GF-D8 (cell line): ENCODE measurements at places on chromosomes 4 and X.
A peak's percentile ranks its signal among the peaks of the same experiment; 100 is the strongest.

GRCh38 chr4:168880811-168881595 is 129.1 kb downstream of the CBR4 start:
- peak; percentile 75 for DNase-seq

GRCh38 chr4:19256823-19257222 is 994.9 kb upstream of the SLIT2 start:
- no peak for DNase-seq

GRCh38 chr4:56118055-56118454 is 169.3 kb downstream of the CEP135 start:
- DNase-seq = no peak

DNA sequence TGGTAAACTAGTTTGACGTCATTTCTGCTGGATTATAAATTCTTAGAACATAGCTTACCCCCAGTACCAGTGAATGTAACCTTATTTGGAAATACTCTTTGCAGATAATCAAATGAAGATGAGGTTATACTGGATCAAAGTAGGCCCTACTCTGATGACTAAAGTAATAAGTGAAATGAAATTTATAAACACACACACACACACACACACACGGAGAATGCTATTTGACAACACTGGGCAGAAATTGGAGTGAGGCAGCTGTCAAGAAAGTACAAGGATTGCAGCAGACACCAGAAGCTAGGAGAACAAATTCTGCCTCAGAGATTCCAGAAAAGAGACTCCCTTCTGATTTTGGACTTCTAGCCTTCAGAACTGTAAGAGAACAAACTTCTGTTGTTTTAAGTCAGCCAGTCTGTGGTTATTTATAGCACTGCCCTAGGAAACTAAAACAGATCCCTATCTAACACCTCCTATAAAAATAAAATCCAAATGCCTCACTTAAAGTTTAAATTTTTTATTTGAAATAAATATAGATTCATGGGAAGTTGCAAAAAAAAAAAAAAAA is 448.6 kb downstream of the PCDH18 start:
- DNase-seq = no peak

- DNase-seq = no peak
Measured at GRCh38 chr4:74314944-74315343, 6.7 kb downstream of the EPGN start.

- no peak for DNase-seq
Measured at GRCh38 chr4:145501051-145501660, 19.5 kb downstream of the SMAD1 start.

- no peak for DNase-seq
Measured at GRCh38 chr4:159337041-159337440, 234.2 kb downstream of the RAPGEF2 start.

GRCh38 chr4:6566391-6567190 is 8.4 kb upstream of the MAN2B2 start:
- DNase-seq = no peak

DNA sequence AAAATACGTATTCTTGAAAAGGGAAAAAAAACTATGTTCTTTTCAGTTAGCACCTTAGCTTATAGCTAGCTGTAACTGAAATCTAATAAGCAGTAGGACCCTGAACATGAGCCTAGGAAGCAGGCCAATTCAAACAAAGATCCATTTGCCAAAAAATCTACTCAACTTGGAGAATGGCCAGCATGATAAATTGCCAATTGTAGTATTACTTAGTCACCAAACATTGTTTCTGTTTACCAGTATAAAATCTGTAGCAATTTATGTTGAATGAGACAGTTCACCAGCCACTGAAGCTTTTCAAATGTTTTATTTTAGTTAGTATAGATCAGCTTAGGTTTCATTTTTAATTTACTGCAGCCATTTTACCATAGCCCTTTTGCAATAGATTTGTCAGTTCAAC is 323.6 kb upstream of the DIPK2B start:
- DNase-seq = no peak

GRCh38 chr4:2930135-2930757 is 33.0 kb downstream of the NOP14 start:
- DNase-seq = no peak

DNA sequence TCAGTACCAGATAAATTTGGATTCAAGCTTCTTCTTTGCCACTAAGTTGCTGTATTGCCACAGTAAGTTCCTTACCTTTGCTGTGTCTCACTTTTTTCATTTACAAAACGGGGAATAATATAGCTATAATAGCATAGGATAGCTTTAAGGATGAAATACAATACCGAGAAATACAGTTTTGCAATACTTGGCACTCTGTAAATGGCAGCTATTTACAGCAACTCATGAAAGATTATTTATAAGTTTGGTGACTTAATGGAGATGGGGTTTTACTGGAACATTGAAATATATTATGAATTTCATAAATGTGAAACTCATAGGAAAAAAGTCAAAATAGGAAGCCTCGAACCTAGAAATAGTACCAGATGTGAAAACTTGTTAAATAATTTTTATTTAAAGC is 27.6 kb downstream of the ANXA10 start:
- DNase-seq = no peak

- DNase-seq = no peak
Measured at GRCh38 chrX:147846676-147847075, 65.0 kb upstream of the FMR1 start.

GRCh38 chr4:139142980-139143379 is 34.0 kb downstream of the ELF2 start:
- DNase-seq = no peak

GRCh38 chrX:120781403-120781802 is 94.3 kb downstream of the CT47B1 start:
- DNase-seq = no peak

DNA sequence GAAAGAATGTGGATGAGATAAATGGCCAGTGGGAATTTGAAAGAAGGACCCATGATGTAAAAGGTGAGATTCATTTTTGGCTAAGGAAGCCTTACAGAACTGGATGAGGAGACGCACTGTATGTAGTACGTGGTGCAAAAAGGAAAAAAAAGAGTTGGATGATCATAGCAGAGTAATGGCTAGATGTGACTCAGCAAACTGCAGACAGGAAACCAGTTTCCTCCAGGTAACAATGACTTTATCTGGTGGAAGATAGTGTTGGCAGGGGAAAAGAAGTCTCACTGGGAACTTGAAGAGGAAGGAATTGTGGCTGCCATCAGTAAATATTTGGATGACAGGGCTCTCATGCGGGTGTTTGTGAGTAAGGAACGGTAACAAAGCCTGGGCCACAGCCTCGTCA is 243.2 kb downstream of the CPE start:
- no peak for DNase-seq

DNA sequence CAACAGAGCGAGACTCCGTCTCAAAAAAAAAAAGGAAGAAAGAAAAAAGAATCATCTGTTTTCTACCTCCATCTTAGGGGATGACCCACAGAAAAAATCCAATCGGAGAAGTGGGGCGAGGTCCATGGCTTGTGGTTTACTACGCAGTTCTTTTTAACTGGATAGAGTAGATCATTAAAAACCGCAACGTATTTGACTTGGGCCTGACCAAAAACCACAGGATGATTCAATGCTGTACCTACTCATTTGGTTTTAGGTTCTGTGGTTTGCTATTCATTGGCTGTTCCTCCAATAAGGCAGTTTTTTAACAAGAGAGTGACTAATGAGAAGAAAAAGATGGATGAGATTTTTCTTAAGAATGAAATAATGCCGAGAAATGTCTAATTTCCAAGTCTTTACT is 83.7 kb downstream of the FREM3 start:
- DNase-seq = no peak

DNA sequence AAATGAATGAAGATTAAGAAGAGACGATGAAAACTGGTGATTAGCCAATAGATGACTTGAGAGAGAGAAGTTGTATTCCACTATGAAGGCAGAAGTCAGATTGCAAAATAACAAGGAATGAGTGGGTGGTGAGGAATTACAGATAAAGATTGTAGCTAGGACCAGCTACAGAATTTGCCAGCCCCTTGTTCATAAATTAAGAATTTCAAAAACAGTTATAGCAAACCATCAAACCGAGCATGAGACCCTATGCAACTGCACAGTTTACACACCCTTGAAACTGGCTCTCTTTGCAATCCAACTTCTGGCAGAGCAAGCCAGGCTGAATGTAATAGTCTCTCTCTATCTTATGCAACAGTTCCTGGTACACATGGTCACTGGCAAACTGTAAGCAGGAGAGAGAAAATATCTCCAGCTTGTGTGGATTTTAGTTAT is 35.2 kb downstream of the STAP1 start:
- peak; percentile 20 for DNase-seq

GRCh38 chr4:148366251-148366650 is 76.0 kb downstream of the NR3C2 start:
- DNase-seq = no peak

DNA sequence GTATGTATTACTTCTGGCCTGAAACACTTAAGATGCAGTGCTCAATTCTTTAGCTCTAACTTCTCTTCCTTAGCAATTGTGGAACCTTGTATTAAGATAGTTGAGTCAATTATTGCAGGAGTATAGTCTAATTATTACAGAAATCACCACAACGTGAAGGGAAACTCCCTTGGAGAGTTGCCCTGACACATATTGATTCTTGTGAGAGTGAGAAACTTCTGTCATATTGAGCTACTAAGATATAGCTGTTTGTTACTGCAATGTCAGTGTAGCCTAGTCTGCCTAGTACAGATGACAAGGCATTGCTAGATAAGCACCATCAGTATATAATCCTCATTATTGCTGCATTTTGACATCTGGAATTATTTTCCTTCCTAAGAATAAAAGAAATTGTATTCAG is 82.7 kb upstream of the TEX13C start:
- no peak for DNase-seq

DNA sequence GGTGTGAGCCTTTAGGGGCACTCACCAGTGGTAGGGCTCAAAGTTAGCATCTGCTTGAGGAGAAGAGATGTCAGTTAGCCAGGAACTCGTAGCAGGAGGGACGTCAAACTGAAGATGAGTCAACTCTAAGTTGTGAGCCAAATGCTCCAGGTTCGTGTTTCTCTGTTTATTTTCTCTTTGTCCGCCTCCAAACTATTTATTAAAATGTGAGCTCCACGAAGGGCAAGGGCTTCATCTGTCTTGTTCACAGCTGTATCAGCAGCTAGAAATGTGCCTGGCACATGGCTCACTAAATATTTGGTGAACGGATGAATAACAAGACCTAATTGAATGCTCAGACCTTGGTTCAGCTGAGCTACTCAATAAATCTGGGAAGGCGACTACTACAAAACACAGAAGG is 248.9 kb downstream of the BCOR start:
- DNase-seq = no peak

- DNase-seq = no peak
Measured at GRCh38 chr4:168609369-168609768, 112.5 kb downstream of the PALLD start.

GRCh38 chrX:96407072-96407471 is 277.6 kb upstream of the DIAPH2 start:
- no peak for DNase-seq

DNA sequence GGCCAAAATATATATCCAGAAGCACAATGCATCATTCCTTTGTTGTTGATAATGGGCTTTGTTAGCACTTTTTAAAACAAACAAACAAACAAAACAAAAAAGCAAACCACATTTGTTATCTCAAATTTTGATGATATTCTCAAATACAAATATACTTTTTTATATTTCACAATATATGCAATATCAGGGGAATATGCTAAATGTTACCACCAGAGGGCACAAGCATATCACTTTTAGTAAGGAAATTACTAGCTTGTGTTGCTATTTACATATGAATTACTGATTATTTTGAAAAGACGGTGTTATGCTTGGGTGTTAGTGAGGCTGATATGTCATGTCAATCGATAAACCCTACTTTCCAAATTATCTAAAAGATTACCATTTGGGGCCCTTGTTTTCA is 29.1 kb downstream of the RIPPLY1 start:
- DNase-seq = no peak

DNA sequence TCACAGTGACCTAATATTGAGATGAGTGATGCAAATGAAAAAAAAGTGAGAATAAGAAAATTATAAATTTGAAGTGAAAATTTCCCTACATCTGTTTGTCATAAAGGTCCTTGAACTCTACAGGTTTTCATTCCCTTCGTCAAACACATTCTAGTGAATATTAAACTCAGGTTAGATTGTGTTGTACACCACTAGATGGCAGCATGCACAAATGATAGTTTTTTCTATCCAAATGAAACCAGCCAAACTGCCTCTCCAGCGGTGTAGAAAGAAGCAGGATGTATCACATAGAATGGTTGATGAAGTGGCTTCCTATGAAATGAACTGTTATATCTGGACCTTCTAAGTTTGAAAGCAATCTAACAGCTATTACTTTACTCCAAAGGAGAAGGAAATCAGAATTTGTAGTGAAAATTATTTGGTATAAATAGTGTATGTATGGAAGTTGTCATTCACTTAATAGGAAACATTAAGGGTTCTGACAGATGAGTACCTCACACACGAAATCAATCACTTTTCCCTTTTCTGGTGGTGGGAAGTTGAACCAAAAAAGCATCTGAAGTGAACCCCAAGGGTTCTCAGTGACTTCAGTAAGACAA is 382.7 kb downstream of the UNC5C start:
- peak; percentile 1 for DNase-seq

DNA sequence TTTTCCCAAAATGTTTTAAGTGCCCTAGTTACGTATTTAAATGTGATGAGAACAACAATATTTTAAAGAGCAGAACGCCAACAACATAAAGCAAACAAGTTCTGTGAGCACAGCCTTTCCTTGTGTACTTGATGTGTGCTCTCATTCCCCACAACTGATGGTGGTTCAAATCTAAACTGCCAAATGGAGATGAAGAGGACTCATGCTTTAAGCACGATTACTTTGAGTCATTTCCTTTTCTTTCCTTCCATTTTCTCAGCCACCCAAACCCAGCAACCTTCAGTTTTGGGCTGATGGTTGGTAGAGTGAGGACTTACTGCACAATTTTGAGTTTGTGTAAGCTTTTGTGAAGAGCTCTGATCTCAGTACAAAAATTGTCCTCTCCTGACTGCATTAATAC is 1.7 kb downstream of the NSD2 start:
- no peak for DNase-seq

DNA sequence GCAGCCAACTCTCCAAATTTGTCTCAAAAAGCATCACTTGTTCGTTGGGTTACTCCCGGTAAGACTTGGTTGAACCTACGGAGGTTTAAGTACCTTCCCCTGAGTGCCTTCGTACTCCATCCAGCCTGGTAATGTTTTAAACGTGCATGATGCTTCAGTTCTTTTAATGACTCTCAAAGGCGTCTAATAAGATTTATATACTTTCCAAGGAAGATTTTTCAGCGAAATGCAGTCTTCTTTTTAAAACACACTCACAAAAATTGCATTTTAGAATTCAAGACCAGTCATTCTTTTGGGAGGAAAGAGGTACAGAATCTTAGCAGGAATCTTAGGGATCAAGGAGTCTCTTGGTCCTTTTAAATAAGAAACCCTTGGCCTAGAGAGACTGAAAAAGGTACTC is 430 bp upstream of the TRPC3 start:
- DNase-seq = no peak

GRCh38 chrX:3811331-3812311 is 98.2 kb upstream of the PRKX start:
- no peak for DNase-seq

DNA sequence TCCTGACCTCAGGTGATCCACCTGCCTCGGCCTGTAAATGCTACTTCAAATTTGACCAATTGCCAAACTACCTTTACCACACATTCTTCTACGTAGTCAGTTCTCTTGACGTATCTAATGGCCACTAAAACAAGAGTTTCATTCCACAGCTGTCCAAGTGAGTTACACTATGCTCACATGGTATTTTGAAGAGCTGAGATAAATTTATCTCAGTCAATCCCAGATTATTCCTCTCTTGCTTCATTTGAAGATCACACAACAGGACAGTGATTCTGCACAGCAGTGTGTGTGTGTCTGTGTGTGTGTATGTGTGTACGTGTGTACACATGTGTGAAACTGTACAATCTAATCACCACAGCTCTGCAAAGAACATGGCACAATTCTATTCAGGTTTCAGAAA is 133.4 kb downstream of the APBB2 start:
- no peak for DNase-seq
